Vagina (tissue), 2 donors: ENCODE measurements at places on chromosomes 1 and 21.

DNA sequence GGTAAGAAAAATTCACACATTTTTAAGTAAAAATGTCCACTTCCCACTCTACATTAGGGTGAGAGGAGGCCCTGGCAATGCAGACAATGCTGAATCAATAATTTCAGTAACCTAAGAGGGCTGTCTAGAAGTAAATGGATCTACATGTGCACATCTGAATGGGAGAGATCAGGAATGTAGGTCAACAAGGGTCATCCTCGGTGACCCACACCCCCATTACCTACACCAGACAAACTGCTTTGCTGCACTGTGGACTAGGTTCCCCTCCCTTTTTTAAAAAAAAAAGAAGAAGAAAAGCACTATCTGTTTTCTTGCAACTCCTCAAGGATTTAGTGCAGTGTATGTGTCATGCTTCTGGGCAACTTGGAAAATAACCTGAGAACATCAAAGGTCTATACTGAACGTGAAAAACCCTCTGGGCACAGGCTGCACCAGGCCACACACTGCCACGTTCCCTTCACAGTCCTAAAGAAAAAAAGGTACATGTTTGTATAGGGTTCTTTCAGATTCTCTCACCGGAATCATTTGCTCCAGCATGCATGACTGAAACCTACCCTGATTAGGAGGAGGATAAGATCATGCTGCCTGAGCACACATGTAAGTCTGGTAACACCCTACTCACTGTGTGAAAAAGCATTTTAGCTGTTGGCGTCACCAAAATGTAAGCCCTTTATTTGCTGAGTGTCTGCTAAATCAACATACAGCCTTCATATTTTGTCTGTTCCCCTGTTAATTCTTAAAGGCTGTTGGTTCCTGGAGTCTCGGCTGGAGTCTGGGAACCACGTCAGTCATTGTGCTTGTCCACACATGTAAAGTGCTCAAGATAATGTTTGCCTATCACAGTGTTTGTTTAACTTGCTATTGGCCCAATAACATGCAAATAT, 341.0 kb downstream of the SMYD3 start:
- no peak for DNase-seq

DNA sequence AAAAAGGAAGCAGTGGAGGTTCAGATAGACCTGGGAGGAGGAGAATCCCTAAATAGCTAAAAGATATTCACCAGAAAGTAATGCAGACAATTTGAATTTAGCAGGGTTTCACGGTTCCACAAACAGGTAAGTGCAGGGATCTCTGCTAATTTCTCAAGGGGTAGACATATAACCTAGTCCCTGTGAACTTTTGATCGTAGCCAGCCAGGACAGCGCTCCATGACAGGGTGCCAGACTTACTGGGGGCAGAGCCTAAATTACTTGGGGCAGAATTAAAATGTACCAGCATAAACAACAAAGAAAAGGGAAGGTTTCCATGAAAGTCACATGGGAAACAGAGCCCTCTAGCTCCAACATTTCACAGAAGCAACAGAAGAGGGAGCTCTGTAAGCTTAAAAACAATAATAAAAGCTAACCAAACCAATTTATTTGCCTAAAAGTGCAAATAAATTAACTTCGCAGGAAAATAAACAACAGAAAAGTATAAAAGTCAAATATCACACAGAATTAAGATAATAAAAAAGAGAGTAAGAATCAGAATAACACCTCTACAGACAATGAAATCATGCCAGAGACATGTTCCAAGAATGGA, 198.3 kb downstream of the DUSP10 start:
- no peak for DNase-seq

DNA sequence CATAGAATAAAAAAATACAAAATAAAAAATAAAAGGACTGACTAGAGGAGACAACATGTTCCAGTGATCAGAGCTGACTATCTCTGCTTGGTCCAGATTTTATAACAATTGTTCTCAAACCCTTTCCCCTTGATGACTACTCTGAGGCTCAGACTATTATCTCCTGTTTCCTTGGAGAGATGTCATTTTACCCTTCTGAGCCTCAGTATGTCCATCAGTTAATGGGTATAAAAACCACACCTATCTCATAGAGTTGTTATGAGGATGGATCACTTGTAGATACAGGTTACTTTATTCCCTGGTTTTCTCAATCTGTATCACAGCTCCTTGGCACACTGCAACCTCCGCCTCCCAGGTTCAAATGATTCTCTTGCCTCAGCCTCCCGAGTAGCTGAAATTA, 7.0 kb downstream of the NKAIN1 start:
- DNase-seq, result no peak

GRCh38 chr1:78980511-78980910, 26.0 kb downstream of the ADGRL4 start:
- no peak for DNase-seq

GRCh38 chr1:175481126-175482070, 262.0 kb downstream of the TNR start:
- DNase-seq, result no peak

GRCh38 chr1:68211761-68212380, 20.5 kb downstream of the WLS start:
- DNase-seq, result no peak

GRCh38 chr1:16094453-16095158, 21.2 kb upstream of the FAM131C start:
- DNase-seq, result no peak

- no peak for DNase-seq
Observed at GRCh38 chr1:84721152-84721551, 30.9 kb upstream of the SSX2IP start.

DNA sequence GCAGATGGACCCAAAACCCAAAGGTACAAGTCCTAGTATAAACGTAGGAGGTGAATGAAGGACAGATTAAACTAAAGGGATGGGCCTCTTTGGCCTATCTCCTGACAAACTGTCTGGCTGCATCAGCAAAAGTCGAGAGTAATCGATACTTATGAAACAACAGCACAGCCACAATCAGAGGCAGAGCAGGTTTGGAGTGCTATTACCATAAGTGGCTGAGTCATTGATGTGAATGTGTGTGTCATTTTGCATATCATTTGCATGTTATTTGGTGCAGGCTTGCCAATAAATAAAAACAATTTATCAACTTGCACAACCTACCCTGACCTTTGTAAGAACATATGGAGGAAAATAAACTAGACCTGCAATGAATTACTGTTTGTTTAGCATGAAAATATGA, 283.1 kb downstream of the NUF2 start:
- DNase-seq, result no peak

- no peak for DNase-seq
Observed at GRCh38 chr1:119987112-119987511, 82.3 kb downstream of the NOTCH2 start.

GRCh38 chr1:159927849-159928431, 2.6 kb upstream of the TAGLN2 start:
- DNase-seq, result no peak

DNA sequence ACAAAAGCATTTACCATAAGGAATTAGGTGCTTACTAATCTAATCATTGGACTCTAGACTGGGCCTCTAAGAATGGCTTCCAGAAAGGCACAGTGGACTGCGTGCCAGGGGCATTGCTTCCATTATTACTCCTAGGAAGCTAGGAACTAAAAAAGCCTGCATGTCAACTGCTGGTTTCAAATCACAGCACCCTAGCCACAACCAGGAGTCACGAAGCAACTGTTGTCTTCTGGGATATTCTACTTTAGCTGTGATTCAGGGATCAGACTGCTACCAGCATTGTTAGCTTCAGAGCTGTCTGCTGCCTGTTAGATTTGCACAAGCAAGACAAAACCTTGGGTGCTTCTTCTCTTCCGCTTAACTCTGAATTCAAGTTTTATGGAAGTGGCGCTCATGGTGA, 38.3 kb downstream of the DNM3 start:
- no peak for DNase-seq
